ENCODE measurements at places on chromosomes 7 and 10.

DNA sequence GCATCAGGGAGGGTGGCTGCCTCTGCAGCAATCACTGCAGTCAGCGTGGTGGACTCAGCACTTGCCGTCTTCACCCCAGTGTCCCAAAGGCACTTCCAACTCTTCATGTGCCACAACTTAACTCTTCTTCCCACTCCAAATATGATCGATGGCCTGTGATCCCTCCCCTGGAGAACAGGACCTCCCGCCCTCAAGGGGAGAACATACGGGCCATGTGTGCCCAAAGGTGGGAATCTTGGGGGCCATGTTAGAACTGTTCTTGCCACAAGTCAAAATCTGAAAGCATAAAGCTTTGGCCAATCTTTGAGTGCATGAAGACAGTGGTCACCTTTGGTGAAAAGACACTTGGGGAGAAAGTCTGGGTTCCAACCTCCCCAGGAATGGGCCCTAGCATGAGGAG, 368.5 kb upstream of the MGMT start:
- no peak for DNase-seq

- no peak for DNase-seq
Observed at GRCh38 chr7:11175371-11175770, 201.7 kb downstream of the PHF14 start.

DNA sequence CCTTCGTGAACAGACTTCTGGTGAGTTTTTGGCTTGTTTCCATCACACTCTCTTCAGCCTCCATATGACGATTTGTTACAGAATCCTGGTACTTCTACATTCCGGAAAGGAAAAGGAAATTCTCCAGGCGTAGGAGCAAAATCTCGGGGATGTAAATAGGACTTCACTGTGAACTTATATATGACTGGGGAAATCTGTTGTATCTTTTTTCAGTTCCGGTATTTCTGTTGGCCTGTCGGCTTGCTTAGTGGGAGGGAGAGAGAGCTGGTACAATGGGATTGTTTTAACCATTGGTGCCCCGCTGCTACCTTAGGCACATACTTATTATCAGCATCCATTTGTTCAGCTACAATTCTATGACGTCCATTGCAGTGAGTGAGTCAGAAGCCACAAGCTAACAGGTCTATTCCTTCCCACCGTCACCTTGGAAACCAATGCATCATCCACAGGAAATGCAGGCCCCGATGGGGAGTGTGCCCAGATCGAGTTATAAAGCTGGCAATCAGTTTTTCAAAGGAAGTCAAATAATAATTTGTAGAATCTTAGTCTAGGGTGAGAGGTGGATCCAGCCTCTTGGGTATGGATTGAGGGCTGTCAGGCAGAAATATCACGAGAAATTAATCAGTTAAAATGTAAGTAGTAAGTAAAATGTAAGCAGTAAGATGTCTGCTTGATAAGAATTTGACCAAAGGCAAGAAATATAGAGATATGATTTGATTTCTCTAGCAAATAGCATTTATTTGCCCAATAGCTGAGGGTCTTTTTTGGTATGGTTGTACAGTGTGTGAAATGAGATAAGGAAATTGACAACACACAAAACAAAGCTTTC, 92.0 kb upstream of the MKLN1 start:
- DNase-seq = no peak

GRCh38 chr7:158950914-158951635, 94.7 kb downstream of the DYNC2I1 start:
- no peak for DNase-seq

- no peak for DNase-seq
Observed at GRCh38 chr7:41466760-41467384, 236.0 kb downstream of the INHBA start.
